ENCODE measurements at places on chromosomes 5 and 9. TPM values are rescaled to one million over a fixed set of nuclear protein-coding genes. Genes with fewer than 3 reads are reported as not detected.

LMX1B gene
- total RNA-seq, result 11.3 TPM

DIPK1B gene
- 15.6 TPM for total RNA-seq

AK8 gene
- total RNA-seq, result 2.5 TPM

AQP3 gene
- total RNA-seq, result 5.5 TPM

ISL1 gene
- total RNA-seq, result 1.3 TPM

TXNDC8 gene
- not detected for total RNA-seq

GRXCR2 gene
- not detected for total RNA-seq

LHFPL2 gene
- 17.9 TPM for total RNA-seq

WDR55 gene
- 37.2 TPM for total RNA-seq

DNA sequence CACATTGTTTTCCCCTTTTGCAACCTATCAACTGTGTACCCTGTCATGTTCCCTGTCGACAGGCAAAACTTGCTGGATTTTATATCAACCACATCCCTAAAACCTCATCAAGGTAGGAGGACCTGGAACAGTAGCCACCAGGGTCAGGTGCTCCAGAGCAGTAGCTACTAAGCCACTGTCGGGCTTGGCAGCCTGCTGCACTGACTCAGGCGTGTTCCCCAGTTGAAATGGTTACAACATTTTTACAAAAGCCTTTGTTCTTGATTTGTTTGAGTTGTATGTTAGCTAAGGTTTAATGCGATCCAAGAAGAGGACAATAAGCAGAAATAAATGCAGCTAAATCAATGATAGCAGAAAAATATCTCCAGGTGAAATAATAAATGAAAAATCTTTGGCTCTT lies 407.4 kb upstream of the TLE4 start:
- no peak overlapping the region for H3K4me3 ChIP-seq
- no peaks in the 10 kb centered on the region for H3K27me3 ChIP-seq
- no peak for DNase-seq
- H3K27ac ChIP-seq, result no peak overlapping the region

DNA sequence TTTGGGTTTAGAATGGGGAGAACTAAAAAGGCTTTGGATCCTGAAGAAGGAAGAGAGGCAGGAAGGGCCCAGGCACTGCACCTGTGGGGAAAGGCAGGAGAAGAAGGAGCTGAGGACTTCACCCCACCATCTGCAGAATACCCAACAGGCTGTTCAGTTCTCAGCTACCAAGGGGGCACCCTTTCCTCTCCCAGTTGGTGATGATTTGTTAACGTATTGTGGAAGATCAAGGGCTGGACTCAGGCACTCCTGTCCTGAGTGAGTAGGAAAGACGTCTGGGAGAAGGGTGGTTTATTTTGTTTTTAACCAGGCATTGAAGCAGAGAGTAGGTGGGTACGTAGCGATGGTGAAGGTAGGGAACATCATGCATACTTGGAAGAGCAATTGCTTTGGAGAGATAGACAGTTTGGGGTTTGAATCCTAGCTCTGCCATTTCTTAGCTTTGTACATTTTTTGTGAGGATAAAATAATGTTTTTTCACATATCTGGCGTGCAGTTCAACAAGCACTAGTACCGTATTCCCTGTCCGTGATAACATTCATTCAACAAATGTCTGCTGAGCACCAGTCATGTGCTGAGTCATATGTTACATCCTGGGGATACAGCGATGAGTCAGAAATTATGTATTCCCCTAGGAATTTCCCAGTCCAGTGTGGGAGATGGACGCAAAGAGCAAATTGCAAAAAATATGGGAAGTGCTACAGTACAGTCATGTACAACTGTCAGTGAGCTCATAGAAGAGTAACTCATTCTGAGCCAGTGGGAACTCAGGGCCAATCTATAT lies 2.1 kb downstream of the MSANTD3 start:
- DNase-seq, result peak; percentile 83
- H3K36me3 ChIP-seq, result no peaks in the 10 kb centered on the region
- H3K4me1 ChIP-seq, result peaks cover 33% of the 10 kb centered on the region
- peak overlapping the region; percentile 67 for H3K27ac ChIP-seq

DNA sequence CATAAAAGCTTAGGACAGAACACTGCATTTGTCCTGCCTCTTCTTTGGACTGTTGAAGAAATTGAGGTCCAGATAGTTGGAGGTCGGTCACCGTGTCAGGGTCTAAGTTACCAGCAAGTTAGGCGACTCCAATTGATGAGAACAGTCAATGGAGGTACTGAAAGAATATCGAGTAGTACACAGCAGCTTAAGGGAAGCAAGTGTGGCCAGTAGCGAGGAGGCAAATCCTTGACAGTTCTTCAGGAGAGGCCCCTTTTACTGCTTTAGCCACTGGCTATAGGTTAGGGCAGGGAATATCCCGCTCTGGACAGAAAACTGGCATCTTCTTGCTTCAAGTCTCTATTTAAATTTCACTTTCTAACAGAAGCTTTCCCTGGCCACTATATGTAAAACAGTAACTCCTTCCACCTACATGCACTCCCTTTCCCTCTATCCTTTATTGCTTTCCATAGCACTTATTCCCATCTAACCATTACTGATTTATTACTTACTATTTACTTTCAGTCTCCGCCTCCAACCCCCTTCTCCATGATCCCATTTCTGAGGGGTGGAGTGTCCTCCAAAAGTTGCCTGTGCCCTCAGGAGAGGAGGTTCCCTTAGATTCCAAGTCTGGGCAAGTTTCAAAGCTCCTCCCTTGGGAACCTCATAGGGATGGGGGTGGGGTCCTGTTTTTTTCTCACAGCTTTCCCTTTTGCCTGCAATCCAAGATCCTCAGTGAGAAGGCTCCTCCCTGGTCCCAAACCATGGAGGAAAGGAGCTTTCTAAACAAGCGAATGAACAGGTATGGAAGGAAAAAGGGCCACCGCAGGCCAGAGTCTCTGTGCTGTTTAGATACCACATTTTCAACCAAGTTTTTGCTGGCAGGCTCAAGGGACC lies 4.1 kb upstream of the PRDM6 start:
- no peak for DNase-seq
- H3K27me3 ChIP-seq, result no peaks in the 10 kb centered on the region
- H3K4me1 ChIP-seq, result 0 out of 2 replicates have a peak, but pooled peaks cover 3% of the 10 kb centered on the region

- no peaks in the 10 kb centered on the region for H3K27me3 ChIP-seq
- H3K4me3 ChIP-seq, result no peak overlapping the region
- no peak overlapping the region for H3K27ac ChIP-seq
- DNase-seq, result no peak
Measured at GRCh38 chr5:172373680-172374079, 80.6 kb downstream of the SH3PXD2B start.

DNA sequence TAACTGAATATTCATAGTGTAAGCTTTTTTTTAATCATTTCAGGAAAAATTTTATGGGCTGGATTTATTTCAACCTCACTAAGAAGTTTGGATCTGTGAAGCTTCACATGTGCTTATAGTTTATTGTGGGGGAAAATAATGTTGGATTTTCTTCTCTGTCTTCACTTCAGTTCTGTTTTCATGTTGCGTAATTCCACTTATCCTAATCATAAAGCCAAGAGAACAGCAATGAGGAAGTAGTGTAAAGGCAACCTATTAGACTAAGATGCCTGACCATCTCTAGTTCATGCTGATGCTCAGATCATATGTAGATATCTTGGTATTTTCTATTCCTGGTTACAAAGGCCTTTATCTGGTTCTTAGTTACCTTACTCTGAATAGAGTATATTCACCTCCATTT lies 50.0 kb downstream of the CD180 start:
- no peaks in the 10 kb centered on the region for H3K36me3 ChIP-seq
- H3K27me3 ChIP-seq, result peaks cover 25% of the 10 kb centered on the region
- DNase-seq, result no peak
- no peak overlapping the region for H3K4me3 ChIP-seq
- no peak overlapping the region for H3K27ac ChIP-seq

DNA sequence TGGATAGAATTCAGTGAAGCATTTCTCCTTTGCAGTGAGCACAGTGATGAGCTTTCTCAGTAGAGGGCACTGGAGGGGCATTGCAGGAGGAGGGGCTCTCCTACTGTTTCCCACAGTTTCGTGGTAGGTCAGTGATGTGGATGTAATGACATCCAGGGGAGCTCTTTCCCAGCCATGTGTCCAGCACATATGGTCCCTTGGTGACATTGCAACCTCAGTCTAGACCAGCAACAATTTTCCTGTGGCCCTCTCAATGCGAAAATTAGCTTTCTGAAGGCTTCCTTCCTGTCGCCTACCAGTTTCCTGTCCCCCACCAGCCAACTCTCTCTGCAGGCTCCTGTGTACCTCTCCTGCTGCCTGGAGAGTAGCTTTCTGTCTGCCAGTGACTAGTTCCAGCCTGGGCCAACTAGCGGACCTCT lies 6.9 kb upstream of the PDCL start:
- peaks cover 15% of the 10 kb centered on the region for H3K4me1 ChIP-seq
- H3K36me3 ChIP-seq, result no peaks in the 10 kb centered on the region
- H3K27me3 ChIP-seq, result no peaks in the 10 kb centered on the region
- no peak overlapping the region for H3K27ac ChIP-seq

- no peaks in the 10 kb centered on the region for H3K36me3 ChIP-seq
- H3K27ac ChIP-seq, result no peak overlapping the region
- no peaks in the 10 kb centered on the region for H3K4me1 ChIP-seq
- no peak for DNase-seq
Measured at GRCh38 chr5:15366676-15367391, 133.1 kb upstream of the FBXL7 start.

- H3K36me3 ChIP-seq, result 0 out of 2 replicates have a peak, but pooled peaks cover 2% of the 10 kb centered on the region
- H3K4me3 ChIP-seq, result no peak overlapping the region
- H3K27ac ChIP-seq, result no peak overlapping the region
Measured at GRCh38 chr9:136239135-136239982, 6.3 kb downstream of the QSOX2 start.

DNA sequence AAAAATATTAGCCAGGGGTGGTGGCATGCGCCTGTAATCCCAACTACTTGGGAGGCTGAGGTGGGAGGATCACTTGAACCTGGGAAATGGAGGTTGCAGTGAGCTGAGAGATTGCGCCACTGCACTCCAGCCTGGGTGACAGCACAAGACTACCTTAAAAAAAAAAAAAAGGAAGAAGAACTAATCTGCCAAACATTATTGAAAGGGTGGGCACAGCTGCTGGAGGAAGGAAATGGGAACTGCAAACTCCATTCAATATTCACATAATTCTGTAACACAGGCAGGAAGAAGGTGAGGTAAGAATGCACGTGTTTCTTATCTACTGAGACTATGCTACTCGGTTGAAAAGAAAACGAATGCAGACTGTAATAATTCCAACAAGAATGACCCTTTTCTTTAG lies 121.1 kb upstream of the GNA14 start:
- H3K36me3 ChIP-seq, result no peaks in the 10 kb centered on the region
- no peak overlapping the region for H3K27ac ChIP-seq
- H3K27me3 ChIP-seq, result no peaks in the 10 kb centered on the region
- no peak overlapping the region for H3K4me3 ChIP-seq
- DNase-seq, result no peak

DNA sequence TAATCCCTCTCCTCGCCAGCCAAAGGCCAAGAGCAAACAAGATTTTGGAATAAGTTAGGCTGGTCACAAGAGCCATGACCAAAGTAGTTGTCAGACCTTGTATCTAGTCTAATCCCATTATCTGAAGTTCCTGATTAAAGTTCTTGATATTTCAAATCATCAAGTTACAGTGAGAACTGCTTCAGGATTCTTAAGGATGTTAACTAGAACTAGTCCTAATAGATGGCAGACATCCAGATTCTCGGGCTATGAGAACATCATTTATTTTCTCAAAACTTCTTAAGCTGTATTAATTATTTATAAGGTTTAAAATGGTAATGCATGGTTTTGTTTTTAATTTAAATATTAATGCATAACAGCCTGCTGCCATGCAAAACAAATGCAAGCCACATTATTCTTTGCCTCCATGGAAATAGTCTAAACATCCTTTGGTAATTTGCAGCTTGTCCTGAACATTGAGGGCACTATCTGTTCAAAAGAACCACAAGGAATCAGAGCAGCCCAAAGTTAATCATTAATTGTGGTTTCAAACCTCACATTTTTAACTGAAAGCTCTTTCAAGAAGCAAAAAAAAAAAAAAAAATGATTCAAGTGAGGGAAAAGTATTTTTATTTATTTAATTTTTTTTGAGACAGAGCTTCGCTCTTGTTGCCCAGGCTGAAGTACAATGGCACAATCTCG lies 95.1 kb downstream of the TTC39B start:
- no peaks in the 10 kb centered on the region for H3K4me1 ChIP-seq
- H3K27ac ChIP-seq, result no peak overlapping the region
- DNase-seq, result no peak

DNA sequence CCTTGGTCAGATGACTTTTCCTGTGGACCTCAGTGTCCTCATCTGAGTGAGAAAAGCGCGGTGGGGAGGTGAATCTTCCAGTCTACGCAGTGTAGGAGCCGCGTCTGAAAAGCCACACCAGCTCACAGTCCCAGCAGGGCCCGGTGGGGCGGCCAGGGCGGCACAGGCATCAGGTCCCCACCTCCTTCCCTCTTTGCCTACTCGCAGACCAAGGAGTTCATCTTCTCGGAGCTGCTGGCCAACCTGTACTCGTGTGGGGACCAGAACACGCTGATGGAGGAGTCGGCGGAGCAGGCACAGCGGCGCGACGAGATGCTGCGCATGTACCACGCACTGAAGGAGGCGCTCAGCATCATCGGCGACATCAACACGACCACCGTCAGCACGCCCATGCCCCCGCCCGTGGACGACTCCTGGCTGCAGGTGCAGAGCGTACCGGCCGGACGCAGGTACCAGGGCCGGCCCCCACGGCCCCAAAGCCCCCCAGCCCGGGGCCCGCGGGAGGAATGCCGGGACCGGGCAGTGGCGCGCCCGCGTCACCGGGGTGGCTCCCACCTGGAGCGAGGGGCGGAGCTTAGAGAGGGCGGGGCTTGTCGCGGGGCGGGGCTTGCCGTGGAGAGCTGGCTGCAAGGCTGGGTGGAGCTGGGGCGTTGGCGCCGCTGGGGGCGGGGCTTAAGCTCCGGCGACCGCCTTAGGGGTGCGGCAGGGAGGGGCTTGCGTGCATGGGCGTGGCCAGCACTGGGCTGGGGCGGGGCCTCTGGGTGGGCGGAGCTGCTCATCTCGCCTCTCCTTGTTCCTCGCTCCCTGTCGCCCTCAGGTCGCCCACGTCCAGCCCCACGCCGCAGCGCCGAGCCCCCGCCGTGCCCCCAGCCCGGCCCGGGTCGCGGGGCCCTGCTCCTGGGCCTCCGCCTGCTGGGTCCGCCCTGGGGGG lies 25.6 kb downstream of the GOLGA2 start:
- peaks cover 25% of the 10 kb centered on the region for H3K4me1 ChIP-seq
- H3K36me3 ChIP-seq, result no peaks in the 10 kb centered on the region

- H3K4me3 ChIP-seq, result no peak overlapping the region
- no peaks in the 10 kb centered on the region for H3K27me3 ChIP-seq
- no peak for DNase-seq
- no peak overlapping the region for H3K27ac ChIP-seq
Measured at GRCh38 chr9:113614843-113615648, 151.5 kb downstream of the RGS3 start.

DNA sequence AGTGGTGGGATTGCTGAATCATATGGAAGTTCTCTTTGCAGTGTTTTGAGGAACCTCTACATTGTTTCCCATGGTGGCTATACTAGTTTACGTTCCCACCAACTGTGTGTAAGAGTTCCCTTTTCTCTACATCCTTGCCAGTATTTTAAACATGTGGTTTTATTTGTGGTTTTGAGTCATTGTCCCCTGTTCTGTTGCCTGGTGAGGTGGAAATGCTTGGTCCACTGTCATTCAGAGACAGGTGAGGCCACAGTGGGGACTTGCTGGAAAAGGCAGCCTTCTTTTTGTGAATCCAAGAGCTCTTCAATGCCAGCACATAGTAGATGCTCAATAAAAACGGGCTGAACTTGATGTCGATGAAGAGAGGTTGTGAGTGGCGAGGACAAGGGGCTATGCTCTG lies 44.2 kb downstream of the SH3PXD2B start:
- no peak overlapping the region for H3K27ac ChIP-seq
- no peak for DNase-seq
- H3K36me3 ChIP-seq, result no peaks in the 10 kb centered on the region
- no peaks in the 10 kb centered on the region for H3K27me3 ChIP-seq
- no peak overlapping the region for H3K4me3 ChIP-seq

- no peak for DNase-seq
- H3K36me3 ChIP-seq, result no peaks in the 10 kb centered on the region
- no peak overlapping the region for H3K4me3 ChIP-seq
- no peak overlapping the region for H3K27ac ChIP-seq
- H3K27me3 ChIP-seq, result peaks cover 4% of the 10 kb centered on the region
Measured at GRCh38 chr9:121581786-121582600, 69.4 kb upstream of the DAB2IP start.

Measured in HCT116 (cell line).